ENCODE measurements at places on chromosomes 12 and 14.

- DNase-seq, result peak; percentile 37
Observed at GRCh38 chr12:118061011-118061872, at the start of gene WSB2. Gene WSB2, minus strand, starts transcription at chr12:118061179. Its CDS starts 131 bp downstream, at chr12:118061048.

GRCh38 chr12:47377414-47378221, 297.9 kb upstream of the AMIGO2 start:
- DNase-seq, result no peak

GRCh38 chr14:22397221-22397737, 191.7 kb downstream of the DAD1 start:
- no peak for DNase-seq

GRCh38 chr14:61577506-61577931, 117.8 kb upstream of the HIF1A start:
- no peak for DNase-seq

- DNase-seq, result peak; percentile 33
Observed at GRCh38 chr14:21852061-21852664, 178.5 kb upstream of the OR4E1 start.

- no peak for DNase-seq
Observed at GRCh38 chr14:39555749-39556148, 123.5 kb upstream of the FBXO33 start.

DNA sequence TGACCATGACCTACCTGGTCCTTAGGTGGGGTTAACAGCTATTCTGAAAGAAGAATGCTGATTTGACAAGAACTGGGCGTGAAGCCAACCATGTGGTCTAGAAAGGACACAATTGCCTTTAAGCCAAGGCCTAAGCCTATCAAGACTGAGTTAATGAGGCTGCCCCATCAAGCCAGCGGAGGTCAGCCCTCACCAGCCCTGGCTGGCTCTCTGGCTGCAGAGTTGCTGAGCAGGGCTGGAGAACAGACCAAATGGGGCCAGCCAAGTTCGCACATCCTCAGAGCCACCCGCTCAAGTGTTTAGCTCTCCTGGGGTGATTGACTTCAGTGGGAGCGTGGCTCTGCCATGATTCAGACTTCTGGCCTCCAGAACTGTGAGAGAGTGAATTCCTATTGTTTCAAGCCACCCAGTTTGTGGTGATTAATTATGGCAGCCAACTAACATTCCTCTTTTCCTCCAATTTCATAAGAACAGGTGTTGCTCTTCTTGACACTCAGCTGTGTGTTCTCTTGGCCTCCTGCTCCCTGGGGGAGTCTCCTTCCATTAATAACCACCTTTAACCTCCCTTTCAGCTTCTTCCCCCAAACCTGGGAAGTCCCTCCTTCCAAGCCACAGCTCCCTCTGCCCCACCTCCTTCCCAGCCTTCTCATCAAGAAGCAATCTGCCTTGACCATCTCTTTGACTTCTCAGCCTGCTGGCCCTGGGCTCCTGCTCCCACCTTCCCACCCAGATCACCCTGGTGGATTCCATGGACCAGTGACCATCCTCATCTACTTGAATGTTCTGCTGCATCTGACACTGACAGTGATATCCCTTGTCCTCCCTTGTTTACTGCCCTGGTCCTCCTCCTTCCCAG, 5.3 kb upstream of the SERPINA5 start:
- no peak for DNase-seq

DNA sequence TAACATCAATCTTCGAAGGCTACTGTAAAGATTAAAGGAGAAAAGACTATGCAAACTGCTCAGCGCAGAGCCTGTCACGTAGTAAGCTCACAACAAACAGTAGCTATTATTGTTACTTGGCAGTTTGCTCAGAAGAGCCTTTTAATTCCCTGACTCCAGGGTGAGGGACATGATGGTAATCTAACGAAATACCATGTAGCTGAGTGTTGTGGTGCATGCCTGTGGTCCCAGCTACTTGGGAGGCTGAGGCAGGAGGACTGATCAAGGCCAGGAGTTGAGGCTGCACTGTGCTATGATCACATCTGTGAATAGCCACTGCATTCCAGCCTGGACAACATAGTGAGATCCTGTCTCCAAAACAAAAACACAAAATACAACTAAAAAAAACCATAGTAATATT, 22.8 kb downstream of the HEBP1 start:
- no peak for DNase-seq

GRCh38 chr12:8556531-8557097, 15.9 kb upstream of the CLEC4E start:
- DNase-seq, result no peak

Measured in stimulated activated CD8-positive, alpha-beta memory T cell treated with anti-CD3 and anti-CD28 coated beads, Interleukin-4, amount 100 ng/mL, for 4 hours (primary cell).